ENCODE measurements at places on chromosomes 4 and X. TPM values are rescaled to one million over a fixed set of nuclear protein-coding genes. Genes with fewer than 3 reads are reported as not detected.

- H3K27ac ChIP-seq = no peak overlapping the region
- no peak overlapping the region for H3K4me3 ChIP-seq
- H3K27me3 ChIP-seq = no peaks in the 10 kb centered on the region
- DNase-seq = no peak
- no peaks in the 10 kb centered on the region for H3K36me3 ChIP-seq
Measured at GRCh38 chr4:37607018-37607417, 79.2 kb downstream of the RELL1 start.

The TMEM35A gene
- 2.1 TPM for total RNA-seq

GRCh38 chrX:42531441-42531840, 246.5 kb downstream of the PPP1R2C start:
- no peak overlapping the region for H3K27ac ChIP-seq
- no peaks in the 10 kb centered on the region for H3K4me1 ChIP-seq
- DNase-seq = no peak
- H3K27me3 ChIP-seq = peaks cover 10% of the 10 kb centered on the region
- H3K36me3 ChIP-seq = no peaks in the 10 kb centered on the region

The VCX3A gene
- total RNA-seq = not detected

DNA sequence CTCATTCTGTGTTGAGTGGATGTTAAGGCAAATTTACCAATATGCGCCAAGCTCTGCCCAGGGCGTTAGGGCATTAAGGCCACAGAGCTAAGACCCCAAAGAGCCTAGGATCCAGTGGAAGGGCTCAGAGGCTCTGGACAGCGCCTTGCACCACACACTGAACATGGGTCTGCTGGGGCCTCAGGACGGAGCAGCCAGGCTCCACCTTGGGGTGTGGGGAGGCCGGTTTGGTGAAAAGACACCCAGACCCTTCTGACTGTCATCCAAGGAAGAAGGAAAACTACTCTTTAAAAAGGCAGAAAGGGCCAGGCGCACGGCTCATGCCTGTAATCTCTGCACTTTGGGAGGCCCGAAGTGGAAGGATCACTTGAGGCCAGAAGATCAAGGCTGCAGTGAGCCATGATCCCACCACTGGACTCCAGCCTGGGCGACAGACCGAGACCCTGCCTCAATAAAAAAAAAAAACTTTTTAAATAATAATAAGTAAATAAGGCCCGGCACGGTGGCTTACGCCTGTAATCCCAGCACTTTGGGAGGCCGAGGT, 1.3 kb upstream of the MRFAP1 start:
- H3K4me1 ChIP-seq = peaks cover 9% of the 10 kb centered on the region
- no peak for DNase-seq
- H3K36me3 ChIP-seq = no peaks in the 10 kb centered on the region
- H3K27me3 ChIP-seq = no peaks in the 10 kb centered on the region
- no peak overlapping the region for H3K27ac ChIP-seq

DNA sequence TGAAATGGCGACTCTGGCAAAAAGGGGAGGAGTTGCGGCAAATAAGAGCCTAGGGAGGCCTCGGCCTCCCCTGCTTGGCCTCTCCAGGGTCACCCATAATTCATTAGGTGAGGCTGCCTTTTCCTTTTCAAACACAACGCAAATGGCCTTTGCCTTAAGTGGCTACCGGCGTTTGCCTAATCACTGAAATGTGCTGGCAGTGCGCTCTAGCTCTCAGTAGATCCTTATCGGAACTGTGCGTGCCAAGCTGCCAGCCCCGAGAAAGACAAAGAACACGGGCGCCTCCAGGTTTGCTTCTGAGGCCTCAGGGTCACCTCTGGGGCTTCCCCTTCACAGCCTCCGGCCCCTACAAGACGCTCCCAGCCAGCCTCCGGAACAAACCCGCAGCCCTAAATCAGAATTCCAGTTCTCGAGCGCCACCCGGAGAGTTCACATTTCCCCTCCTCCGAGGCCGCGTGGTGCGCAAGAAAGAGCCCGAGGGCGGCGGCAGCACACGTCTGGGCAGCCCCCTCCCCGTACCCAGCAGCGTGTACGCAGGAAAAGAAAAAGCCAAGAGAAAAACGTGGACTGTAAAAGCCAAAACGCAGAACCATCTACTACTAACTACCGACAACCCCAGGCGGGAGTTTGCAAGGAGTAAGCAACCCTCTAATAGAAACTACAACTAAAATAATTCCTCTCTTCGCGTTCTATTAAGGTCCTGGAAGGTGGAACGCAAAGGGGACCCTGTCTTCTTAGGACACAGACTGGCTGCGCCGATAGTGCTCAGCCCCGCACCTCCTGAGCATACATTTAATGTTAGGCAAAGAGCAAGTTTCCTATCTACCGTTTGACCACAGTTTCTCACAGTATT, 76.5 kb upstream of the BCOR start:
- no peaks in the 10 kb centered on the region for H3K27me3 ChIP-seq
- peak overlapping the region; percentile 83 for H3K27ac ChIP-seq
- H3K4me1 ChIP-seq = no peaks in the 10 kb centered on the region
- DNase-seq = no peak
- H3K4me3 ChIP-seq = peak overlapping the region; percentile 76

The AREG gene
- 46.2 TPM for total RNA-seq

- H3K36me3 ChIP-seq = no peaks in the 10 kb centered on the region
- H3K4me1 ChIP-seq = no peaks in the 10 kb centered on the region
- no peaks in the 10 kb centered on the region for H3K27me3 ChIP-seq
- no peak overlapping the region for H3K4me3 ChIP-seq
- no peak overlapping the region for H3K27ac ChIP-seq
Measured at GRCh38 chr4:16026160-16026761, 57.6 kb downstream of the PROM1 start.

The SERPINA7 gene
- not detected for total RNA-seq

DNA sequence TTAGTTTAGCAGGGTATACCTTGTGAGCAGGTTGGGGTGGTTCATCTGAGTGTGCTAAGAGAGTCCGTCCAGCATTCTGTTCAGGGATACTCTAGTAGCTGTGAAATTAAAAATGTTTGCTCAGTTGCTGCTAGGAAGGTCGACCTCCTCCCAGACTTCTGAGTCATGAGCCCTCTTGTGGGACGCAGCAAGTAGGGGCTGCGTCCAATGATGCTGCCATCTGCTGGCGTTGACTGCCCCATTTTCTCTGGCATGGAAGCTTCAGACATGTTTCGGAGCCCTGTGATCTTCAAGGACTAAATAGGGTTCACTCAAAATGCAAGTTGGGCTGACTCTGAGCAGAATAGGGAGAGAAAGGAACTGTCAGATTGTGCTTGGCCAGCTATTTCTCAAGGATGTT, 201.0 kb upstream of the ARSJ start:
- no peaks in the 10 kb centered on the region for H3K36me3 ChIP-seq
- H3K27ac ChIP-seq = no peak overlapping the region
- no peak overlapping the region for H3K4me3 ChIP-seq
- DNase-seq = no peak

The S100G gene
- 1.6 TPM for total RNA-seq

The SPACA5 gene
- not detected for total RNA-seq

DNA sequence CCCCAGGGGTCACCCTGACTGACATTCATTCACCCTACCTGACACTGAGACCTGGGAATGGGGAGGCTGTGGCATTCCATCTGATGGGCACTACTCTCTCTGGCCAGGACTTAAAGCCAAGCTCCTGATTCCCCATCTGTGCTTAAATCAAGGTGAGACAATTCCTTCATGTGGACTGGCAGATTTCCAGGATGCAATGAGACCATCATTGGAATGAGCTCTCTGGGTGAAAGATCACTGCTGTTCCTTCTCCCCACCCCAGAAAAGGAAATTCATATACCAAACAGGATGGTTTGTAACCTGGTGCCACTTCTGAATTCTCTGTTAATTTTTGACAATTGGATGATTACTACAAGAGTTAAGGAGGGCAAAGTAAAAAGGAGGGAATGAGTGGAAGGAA, 354.8 kb downstream of the MID1IP1 start:
- no peak for DNase-seq
- no peaks in the 10 kb centered on the region for H3K4me1 ChIP-seq
- H3K4me3 ChIP-seq = no peak overlapping the region
- no peaks in the 10 kb centered on the region for H3K27me3 ChIP-seq
- H3K36me3 ChIP-seq = no peaks in the 10 kb centered on the region

Measured in breast epithelium (tissue), 4 donors.